ENCODE measurements at places on chromosomes 5 and 9.
A peak's percentile ranks its signal among the peaks of the same experiment; 100 is the strongest.

DNA sequence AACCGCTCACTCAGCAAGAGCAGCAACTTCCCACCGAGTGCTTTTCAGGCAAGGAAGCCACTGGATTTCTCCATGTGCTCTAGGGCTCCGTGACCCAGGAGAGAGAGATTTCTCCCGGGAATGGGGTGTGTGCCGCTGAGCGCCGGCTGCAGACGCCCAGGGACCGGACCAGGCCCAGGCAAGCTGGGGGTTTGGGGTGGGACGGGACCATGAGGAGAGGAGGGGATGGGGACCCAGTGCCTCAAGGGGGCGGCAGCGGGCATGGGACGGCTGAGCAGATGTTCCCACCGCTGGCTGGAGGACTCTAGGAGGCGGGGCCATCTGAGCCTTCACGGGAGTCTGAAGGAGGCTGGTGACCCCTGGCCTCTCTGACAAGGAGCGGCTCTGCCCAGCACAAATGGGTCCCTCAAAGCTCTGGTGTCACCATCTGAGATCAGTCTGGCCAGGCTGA is 8.5 kb downstream of the LCN9 start:
- DNase-seq = no peak

GRCh38 chr5:2841208-2841607 is 89.7 kb upstream of the IRX2 start:
- DNase-seq = no peak

DNA sequence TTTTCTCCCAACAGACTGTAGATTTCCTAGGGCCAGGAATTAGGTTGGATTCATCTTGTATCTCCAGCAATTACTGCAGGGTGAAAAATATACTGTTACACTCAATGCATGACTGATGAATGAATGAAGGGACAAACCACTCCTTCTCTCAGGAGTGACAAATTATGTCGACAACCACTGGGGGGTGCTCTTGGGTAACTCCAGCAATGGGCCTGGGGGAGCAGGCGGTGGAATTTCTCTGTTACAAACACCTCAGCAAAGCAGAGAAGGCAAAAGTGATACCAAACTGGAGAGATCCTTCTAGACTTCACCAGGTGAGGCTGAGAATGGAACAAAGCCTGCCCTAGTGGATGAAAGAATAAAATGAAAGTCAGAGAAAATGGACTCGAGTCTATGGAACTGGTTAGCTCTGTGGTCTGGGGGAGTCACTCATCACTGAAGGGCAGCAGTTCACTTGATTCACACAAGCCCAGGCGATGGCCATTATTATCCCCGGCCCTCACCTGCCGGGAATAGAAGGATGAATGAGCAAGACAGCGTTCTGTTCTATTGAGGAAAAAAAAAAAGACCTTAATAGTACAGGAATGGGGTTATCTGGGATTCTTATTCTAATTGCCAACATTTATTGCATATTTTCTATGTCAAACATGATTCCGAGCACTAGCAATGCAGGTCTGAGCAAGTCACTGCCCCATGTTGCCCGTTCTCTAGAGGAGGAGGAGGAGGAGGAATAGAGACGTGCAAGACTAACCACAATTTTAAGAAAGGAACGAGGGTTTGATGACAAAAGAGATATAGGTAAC is 341.1 kb downstream of the ASTN2 start:
- no peak for DNase-seq

- DNase-seq = no peak
Observed at GRCh38 chr5:59275510-59276324, 617.8 kb downstream of the PDE4D start.

- DNase-seq = no peak
Observed at GRCh38 chr9:103941104-103941503, 153.0 kb upstream of the SMC2 start.

DNA sequence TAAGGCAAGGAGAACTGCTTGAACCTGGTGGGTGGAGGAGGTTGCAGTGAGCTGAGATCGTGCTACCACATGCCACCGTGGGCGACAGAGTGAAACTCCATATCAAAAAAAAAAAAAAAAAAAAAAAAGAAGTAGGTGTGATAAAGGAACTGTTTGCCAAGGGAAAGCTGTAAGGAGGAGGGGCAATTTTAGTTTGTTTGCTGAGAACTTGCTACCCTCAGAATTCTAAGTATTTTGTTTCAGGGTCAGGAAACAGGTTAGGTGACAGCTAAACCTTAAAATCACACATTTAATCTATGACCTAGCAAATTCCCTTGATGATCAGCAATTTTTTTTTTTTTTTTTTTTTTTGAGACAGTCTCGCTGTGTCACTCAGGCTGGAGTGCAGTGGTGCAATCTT is 7.2 kb upstream of the ARRDC3 start:
- DNase-seq = no peak

DNA sequence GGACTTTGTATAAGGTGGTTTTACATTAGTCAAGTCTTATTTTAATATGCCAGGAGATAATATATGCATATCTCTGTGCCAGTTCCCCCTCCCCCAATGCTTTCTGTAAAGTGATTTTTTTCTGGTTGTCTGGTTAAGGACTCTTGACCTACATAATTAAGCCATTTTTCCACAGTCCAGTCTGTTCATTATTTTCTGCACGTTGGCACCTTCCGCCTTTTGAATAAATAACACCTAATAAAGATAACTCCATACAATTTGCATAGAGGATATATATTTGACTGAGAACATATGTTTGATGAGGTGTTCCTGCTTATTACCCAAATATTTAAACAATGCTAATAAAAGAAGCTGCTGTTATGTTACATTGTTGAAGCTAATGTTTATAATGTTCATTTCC is 320.9 kb downstream of the DMAC1 start:
- DNase-seq = no peak

DNA sequence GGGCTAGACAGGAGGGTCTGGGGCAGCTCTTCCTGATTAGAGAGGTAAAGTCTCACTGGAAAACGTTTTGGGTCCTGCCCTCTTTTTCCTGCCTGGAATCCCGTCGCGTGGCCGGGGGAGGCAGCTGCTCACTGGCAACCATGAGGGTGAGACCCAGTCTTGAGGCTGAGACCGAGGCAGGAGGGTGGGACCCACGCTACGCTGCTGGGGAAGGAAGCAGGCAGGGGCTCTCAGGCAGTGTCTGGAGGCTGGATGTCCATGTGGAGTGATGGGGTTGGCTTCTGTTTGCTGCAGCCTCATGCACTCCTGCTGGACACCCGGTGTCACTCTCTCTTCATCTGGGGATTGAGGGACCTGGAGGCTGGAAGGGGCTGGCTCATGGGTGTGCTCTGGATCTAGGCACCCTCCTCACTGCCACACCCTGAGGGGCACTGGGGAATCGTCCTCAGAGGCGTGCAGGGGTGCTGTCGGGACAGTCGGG is 11.3 kb upstream of the SLC2A6 start:
- no peak for DNase-seq

- DNase-seq = no peak
Observed at GRCh38 chr9:34252670-34253459, 74.0 kb downstream of the UBAP1 start.

- DNase-seq = peak; percentile 5
Observed at GRCh38 chr5:119302916-119303897, 52.6 kb upstream of the TNFAIP8 start.

GRCh38 chr5:181052672-181053487 is 12.8 kb downstream of the BTNL9 start:
- no peak for DNase-seq

- no peak for DNase-seq
Observed at GRCh38 chr9:129209580-129209979, 31.5 kb upstream of the IER5L start.

DNA sequence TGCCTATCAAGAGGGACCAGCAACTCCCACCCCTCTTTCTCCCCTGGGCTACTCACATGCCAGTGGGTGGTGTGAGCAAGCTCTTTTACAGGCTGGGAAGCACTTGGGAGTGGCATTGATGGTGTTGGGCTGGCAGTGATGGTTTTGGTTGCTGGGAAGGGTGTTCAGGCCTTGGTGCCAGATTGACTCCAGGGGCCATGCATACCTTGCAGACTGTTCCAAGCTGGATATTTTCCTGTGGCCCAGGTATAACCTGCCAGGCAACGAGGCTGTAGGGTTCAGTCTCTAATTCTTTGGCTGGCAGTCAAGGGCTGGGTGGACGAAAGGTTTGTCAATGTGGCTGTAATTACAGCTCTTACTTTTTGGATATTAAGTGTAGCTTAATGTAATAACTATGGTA is 177.3 kb downstream of the MACROH2A1 start:
- no peak for DNase-seq

DNA sequence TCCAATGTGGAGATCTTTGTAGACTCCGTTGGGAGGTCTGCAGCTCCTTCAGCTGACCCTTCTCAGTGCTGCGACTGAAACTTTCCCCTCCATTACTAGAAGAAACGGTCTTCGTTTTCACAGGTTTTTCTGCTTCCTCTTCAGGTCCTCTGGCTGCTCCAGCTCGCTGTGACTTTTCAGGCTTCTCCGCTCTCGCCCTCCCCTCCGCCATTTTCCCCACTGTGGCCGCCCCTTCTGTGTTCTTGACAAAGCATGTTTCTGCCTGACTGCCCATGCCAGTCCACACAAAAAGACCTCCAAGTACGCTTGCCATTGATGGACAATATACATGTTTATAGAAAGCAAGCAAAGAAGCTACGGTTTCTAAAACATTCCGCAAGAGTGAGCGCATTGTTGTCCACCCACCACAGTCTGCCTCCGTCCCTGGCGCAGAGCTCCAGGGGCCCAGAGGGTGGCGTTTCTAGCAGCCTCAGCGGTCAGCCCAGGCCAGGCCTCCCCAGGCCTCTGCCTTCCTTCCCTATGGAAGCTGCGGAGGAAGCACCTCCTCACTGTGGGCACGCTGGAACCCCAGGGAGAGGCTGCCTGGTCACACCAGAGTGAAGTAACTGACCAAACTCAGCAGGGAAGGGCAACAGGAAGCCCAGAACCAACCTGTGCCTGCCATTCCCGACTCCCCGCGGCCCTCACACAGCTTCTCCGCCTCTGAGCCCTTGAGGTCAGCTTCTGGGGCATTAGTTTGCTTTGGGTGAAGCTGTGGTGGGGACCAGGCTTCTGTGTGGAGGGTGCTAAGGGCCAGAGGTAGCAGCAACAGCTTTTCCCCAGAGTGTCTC is 19.9 kb upstream of the S1PR3 start:
- no peak for DNase-seq

GRCh38 chr9:124831642-124832364 is 21.5 kb upstream of the WDR38 start:
- no peak for DNase-seq

- no peak for DNase-seq
Observed at GRCh38 chr5:125798307-125798706, 624.9 kb upstream of the GRAMD2B start.

- no peak for DNase-seq
Observed at GRCh38 chr5:23147625-23148024, 294.5 kb upstream of the CDH12 start.

DNA sequence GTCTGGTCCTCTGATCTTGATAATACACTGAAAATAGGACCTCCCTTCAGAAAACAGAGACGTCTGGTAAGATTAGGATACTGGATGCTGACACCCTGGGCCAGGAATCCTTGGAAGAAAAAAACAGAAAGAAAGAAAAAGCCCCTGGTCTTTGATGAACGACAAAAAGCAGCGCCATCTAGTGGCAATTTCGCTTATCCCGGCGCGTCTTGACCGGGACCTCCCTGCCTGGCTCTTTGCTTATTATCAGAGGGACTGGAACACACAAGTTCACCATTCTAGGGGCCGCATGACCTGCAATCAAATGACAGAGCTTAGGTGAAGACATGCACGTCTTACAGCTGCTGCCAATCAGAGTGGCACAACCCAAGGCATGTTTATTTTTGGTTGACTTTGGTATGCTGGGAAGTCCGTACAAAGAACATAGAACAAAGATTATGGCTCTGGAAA is 114.9 kb upstream of the NFIB start:
- peak; percentile 11 for DNase-seq

DNA sequence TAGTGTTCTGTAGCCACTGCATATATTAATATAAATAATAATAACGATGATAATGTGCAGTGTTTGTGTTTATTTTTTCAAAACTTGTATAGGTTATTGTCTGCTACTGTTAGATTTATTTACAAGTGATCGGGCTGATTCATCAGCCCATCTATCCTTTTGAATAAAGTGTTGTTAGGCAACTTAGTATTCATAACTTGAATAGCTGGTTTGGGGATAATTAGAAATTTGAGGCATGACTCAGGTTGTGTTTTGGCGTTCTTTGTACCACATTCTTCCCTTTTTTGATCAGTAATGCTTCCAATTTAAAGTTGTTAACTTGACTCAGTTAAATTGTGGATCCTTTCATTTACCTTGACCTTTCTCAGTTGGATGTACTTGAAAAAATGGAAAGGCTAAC is 69.7 kb downstream of the FOCAD start:
- no peak for DNase-seq

GRCh38 chr9:14075218-14075617 is 238.7 kb downstream of the NFIB start:
- DNase-seq = no peak

DNA sequence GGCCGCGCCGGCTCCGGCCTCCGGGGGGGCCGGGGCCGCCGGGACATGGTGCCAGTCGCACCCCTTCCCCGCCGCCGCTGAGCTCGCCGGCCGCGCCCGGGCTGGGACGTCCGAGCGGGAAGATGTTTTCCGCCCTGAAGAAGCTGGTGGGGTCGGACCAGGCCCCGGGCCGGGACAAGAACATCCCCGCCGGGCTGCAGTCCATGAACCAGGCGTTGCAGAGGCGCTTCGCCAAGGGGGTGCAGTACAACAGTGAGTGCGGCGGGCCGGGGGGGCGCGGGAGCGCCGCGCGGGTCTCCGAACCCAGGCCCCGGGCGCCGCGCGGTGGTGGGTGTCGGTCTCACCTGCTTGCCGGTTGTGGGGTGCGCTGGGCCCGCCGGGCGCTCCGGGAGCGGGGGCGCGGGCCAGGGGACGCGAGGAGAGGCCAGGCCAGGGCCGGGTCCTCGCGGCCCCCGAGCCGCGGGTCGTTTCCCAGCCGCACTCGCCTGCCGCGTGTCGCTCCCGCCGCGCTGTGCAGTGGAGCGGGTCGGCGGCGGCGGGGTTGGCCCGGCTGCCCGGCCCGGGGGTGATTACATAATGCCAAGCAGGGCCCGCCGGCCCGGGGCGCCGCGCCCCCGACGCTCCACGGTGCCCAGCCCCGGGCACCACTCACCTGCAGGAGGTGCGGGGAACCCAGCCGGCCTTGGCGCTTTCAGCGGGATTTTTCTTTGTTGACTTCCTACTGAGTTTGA is 492 bp downstream of the RABL6 start:
- no peak for DNase-seq

DNA sequence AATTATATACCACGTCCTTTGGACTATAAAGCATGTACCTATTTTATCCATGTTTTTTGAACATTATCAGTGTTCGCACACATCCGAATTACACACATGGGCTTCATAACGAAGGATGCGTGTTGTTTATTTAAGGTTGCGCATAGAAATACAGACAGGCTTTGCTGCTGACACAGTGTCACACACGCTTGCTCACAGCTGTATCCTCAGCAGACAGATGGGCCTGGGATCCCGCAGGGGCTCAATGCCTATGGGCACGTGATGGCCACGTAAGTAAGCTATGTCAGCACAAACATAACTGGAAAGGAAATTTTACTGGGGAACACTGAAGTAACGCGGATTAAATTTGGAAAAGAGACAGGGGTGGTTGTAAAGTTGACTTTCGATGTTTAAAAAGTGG is 76.6 kb downstream of the OTULIN start:
- no peak for DNase-seq
